ENCODE measurements at places on chromosomes 16 and 17.

- H3K27ac ChIP-seq = peak overlapping the region; percentile 92
- DNase-seq = no peak
These were observed 1.4 kb upstream of the SLFN5 start for GRCh38 chr17:35241520-35241919.

DNA sequence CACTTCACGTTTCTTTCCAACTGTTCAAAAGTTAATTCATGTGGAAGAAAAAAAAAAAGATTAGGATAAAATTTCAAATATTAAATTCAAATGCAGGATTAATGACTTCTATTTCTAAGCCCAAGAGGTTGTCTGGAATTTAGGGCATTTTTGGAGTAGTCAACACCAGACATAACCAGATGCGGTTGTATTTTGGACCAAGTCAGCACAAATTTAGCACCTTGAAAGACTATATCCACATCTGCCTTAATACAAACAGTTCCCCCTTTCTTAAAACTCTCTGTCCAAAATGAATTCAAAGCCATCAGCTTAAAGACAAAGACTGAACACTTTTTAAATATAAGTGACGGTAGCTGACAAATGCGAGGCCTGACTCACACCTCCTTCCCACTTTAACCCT lies 282.9 kb downstream of the C16orf95 start:
- no peak for DNase-seq
- H3K4me3 ChIP-seq = no peak overlapping the region
- no peaks in the 10 kb centered on the region for H3K4me1 ChIP-seq
- no peaks in the 10 kb centered on the region for H3K36me3 ChIP-seq
- no peaks in the 10 kb centered on the region for H3K27me3 ChIP-seq

DNA sequence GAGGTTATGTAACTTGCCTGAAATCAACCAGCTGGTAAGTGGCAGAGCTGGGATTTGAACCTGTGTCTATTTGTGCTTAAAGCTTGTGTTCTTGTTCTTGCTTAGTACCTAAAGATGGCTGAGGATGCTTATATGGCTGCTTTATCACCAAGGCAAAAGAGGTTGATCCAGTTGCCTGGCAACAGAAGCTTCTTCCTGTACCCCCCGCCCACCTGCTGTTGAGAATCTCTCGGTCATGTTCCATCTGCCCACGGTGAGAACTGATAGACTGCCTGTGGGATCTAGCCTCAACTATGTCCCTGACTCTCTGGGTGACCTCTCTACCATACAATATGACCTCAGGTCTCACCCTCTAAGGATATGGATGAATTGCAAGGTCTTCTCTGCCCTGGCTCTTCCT lies 60.7 kb downstream of the ABCC6 start:
- H3K4me1 ChIP-seq = no peaks in the 10 kb centered on the region
- no peaks in the 10 kb centered on the region for H3K36me3 ChIP-seq
- no peak for DNase-seq
- no peak overlapping the region for H3K4me3 ChIP-seq
- H3K27ac ChIP-seq = no peak overlapping the region

DNA sequence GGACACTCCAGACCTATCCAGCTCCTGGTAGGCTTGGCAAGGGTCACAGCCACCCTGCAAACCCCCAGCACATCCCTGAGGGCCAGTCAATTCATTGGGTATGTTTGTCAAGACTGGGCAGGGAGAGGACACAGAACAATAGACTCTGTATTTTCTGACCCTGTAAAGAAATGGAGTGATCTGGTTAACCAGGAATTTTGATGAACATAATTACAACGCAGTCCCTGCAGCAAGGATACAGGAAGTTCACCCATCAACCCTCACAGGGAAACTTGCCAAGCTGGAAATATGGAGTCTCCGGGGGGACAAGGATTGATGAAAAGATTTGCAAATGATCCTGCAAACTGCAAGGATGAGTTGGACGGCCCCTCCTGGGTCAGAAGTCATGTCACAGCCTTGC lies 126.1 kb upstream of the RCVRN start:
- no peak overlapping the region for H3K4me3 ChIP-seq
- no peak overlapping the region for H3K27ac ChIP-seq
- H3K36me3 ChIP-seq = no peaks in the 10 kb centered on the region
- H3K27me3 ChIP-seq = no peaks in the 10 kb centered on the region
- H3K4me1 ChIP-seq = no peaks in the 10 kb centered on the region
- no peak for DNase-seq

GRCh38 chr16:79276501-79276900 lies 324.0 kb downstream of the MAF start:
- DNase-seq = no peak
- no peak overlapping the region for H3K4me3 ChIP-seq
- H3K4me1 ChIP-seq = no peaks in the 10 kb centered on the region
- no peaks in the 10 kb centered on the region for H3K36me3 ChIP-seq
- no peak overlapping the region for H3K27ac ChIP-seq

DNA sequence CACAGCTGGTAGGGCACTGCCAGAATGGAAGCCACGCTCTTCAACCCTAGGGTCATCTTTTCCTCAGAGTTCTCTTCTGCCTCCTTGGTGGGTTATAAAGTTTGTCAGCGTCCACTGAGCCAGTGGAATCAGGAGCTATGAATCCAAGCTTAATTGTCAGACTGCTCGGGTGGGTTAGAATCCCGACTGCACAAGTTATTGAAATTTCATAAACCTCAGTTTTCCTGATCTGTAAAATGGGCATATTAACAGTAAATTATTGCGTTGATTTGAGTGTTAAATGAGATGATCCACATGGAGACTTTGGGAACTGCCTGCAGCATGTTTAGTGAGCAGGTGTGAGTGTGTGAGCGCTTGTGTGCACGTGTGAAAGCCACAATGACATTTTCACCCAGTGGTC lies 400.5 kb upstream of the CDH11 start:
- H3K36me3 ChIP-seq = no peaks in the 10 kb centered on the region
- no peak overlapping the region for H3K27ac ChIP-seq
- no peak for DNase-seq
- H3K27me3 ChIP-seq = no peaks in the 10 kb centered on the region
- no peak overlapping the region for H3K4me3 ChIP-seq
- no peaks in the 10 kb centered on the region for H3K4me1 ChIP-seq

All from colonic mucosa (tissue), 4 donors.